ENCODE measurements at places on chromosomes 5 and 9.

DNA sequence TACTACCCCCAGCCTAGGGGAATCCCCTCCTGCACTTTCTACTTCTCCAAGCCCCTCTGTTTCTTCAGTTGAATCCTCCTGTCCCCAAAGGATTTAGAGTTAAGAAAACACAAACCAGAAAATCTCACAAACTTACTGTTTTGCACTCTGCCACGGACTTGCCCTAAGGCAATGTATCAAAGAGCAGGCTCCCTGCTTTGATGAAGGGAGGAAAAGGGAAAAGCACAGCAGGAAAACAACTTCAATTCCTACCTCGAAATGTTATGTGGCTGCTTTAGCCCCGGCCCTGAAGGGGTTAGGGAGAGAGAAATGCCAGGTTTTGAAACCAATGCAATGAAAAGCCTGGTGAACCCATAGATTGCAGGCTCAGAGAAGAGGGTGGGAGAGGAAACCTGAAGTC, 254.7 kb downstream of the MAN2A1 start:
- DNase-seq: no peak

DNA sequence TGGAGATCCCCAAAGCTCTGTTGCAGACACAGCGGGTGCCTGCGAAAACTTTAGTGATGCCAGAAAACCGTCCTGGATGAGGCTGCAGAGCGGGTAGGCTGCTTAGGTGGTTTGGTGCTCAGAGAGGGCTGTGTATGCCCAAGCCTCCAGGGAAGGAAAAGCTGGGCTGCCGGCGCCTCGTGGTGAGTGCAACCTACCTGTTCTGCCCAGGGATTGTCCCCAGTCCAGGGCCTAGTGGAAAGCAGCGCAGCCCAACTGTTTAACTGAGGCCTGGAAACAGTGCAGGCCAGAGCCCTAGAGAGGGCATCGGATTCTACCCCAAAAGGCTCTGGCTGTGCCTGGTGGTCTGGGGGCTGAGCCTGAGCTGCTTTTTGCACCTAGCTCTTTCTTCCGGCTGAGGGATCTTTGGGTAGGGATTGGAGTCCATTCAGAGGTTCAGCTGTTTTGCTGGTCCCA, 2.8 kb downstream of the LMX1B start:
- DNase-seq: no peak

DNA sequence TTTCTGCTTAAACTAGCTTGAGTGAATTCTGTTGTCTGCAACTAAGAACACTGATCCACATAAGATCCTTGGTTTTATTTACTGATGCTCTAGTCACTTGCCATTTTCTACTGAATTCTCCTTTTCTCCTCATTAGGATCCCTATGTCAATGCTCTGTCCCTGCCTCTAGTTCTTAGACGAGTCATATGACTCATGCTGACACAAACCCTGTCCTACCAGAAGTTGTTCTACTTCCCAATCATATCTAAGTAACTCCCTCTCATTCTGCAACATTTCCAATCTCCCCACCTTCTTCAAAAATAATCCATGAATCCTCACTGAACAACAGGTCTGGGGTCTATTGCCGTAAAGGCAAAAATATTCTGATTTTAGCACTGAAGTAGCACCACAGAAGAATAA, 47.1 kb upstream of the DMRT1 start:
- no peak for DNase-seq

GRCh38 chr5:15835514-15835913, 335.5 kb downstream of the FBXL7 start:
- no peak for DNase-seq

DNA sequence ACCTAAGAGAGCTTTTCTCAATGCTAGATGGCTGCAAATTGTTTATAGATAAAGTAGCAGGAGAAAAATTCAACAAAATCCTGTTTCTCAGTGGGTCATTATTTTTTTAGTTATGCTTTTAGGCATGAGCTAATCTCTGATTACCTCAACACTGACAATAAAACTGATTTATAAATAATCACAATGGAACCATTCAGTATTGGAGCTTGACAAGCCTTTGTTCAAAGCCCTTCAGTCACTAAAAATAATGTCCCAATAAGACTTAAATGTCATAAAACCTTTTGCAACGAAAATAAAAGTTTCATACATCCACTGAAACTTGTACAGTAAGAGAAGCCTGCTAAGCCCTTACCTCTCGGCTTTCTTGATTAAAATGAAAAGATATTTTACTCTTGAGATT, 27.2 kb downstream of the PTPDC1 start:
- DNase-seq: no peak

GRCh38 chr9:131476777-131477345, 25.9 kb upstream of the POMT1 start:
- no peak for DNase-seq

DNA sequence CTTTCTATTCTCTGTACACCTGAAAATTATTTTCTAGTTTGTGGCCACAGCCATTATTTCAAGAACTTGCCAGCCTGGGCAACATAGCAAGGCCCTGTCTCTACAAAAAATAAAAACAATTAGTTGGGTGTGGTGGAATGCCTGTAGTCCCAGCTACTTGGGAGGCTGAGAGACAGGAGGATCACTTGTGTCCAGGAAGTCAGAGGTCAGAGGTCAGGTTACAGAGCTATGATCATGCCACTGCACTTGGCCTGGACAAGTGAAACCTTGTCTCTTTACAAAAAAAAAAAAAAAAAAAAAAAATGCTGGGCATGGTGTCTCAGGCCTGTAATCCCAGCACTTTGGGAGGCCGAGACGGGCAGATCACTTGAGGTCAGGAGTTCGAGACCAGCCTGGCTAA, 58.3 kb downstream of the HMGCR start:
- no peak for DNase-seq

DNA sequence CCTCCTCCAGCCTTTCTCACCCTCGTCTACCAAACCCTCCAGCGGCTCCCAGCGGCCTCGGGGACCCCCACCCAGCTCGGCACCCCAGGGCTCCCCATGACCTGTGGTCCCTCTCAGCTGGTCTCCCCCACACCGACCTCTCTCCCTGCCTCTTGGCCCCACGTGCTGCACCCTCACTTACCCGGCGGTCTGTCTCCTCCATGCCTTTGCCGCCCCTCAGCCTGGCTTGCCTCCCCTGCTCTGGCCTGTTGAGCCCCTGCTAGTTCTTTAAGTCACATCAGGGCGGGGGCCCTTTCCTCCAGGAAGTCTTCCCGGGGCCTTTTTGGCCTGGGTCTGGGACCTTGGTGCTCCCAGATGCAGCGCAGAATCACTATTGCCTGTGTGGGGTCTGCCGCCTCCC, 81.5 kb downstream of the LMX1B start:
- no peak for DNase-seq

- DNase-seq: no peak
Observed at GRCh38 chr5:173014671-173015070, 31.1 kb downstream of the ATP6V0E1 start.

DNA sequence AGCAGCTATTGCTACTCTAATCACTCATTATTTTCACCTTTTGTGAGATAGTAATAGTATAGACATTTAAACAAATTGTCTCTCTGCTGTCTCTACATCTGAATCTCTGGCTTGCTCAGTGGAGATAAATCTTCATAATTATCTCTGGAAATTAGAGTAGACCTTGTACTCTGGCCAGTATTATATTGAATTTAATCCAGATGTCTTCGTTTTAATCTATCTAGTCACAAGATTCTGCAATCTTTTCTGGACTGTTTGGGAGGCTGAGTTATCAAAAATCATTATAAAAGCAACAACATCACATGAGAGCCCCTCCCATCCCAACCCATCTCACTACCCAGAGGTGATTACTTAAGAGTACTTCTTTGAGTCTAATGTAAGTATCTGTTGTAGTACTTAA, 19.0 kb downstream of the ARHGAP26 start:
- no peak for DNase-seq

GRCh38 chr5:140573683-140574082, 9.1 kb downstream of the SLC35A4 start:
- DNase-seq: no peak

GRCh38 chr5:53323943-53324642, 156.3 kb upstream of the FST start:
- no peak for DNase-seq

DNA sequence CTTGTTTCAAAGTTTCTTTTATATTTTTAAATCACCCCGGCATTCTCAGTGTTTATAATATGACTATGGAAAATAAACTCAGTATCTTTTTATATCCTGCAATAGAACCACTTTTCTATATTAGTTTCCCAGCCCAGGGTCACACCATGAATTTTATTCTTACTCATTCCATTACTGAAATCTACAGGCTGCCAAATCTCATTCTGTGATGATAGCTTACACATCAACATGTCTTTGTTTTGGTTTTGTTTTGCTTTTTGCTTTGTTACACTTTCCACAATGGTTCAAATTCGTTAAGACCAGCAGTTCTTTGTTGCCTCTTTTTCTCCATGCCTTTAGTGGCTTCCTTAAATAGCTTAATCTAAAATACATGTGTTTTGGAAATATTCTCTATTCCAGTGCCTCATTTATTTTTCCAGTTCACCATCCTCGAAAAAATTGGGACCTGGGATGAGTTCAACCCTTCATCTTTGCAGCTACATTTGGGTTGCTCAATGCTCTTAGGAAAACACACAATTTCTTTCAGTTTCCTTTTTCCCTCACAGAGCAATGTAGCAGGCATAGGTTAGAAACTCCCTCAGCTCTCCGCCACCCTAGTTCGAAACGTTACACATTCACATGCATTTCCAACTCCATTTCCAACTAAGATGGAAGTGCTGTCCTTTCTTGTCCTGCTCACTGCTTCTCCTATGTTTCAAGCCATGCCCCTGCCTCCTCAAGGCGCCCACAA, 1146.3 kb downstream of the MAT2B start:
- DNase-seq: no peak

- DNase-seq: no peak
Observed at GRCh38 chr5:147359101-147359500, 124.3 kb downstream of the STK32A start.

GRCh38 chr9:114117614-114117995, 18.5 kb upstream of the KIF12 start:
- DNase-seq: no peak

DNA sequence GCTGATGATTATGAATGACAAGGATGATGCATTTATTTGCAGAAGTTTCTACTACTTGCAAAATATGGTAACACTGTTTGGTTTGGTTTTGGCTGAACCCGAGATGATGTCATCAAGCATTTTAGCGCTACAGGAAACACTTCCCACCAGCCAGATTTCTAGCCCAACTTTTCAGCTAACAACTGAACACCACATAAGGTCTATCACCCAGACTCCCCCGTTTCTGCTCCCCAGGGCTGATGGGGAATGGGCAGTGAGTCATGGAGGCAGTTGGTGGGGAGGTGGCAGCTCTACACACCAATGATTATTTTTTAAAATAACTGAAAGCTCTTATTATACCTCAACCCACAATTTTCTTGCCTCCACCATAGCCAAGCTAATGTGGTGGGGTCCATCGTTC, 302.9 kb downstream of the CEMIP2 start:
- no peak for DNase-seq

DNA sequence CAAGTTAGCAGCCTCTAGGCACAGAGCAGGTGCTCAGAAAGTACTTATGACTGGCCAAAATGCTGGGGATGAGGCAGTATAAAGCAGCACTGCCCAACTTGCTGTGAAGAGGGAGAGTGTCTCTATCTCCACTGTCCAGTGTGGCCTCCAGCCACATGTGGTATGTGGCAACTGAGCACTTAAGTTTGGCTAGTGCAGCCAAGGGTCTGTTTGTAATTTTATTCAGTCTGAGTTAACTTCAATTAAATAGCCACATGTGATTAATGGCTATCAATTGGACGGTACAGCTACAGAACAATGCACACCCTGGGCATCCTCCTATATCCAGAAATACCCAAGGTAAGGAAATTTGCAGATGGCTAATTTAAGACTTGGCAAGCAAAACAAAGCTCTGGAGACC, 26.9 kb downstream of the ROR2 start:
- DNase-seq: no peak

DNA sequence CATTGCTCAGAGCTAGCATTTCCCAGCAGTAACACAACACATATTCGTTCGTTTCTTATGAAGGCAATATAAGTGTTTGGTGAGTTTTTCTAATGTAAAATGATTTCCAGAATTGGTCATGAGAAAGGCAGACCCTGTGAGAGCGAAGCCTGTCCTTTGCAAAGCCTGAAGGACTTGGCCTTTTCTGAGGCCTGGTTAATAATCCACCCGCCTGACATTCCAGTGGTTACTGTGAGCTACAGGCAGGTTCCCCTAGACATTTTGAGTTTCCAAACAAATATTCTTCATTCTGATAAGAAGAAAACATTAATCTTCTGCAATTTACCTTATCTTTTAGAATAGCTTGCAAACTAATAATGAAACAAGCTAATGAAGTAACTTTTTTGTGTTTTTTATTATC, 38.0 kb downstream of the ADAMTS16 start:
- DNase-seq: no peak

GRCh38 chr9:2610985-2611384, 10.6 kb upstream of the VLDLR start:
- DNase-seq: no peak

GRCh38 chr9:130036099-130036498, 6.9 kb downstream of the FNBP1 start:
- DNase-seq: no peak

GRCh38 chr5:115349001-115349817, 52.8 kb upstream of the CCDC112 start:
- DNase-seq: no peak

GRCh38 chr9:122008559-122008958, 84.5 kb downstream of the TTLL11 start:
- no peak for DNase-seq

GRCh38 chr9:123954518-123955280, 24.8 kb upstream of the DENND1A start:
- no peak for DNase-seq

GRCh38 chr5:117454716-117455212, 880.1 kb upstream of the SEMA6A start:
- DNase-seq: peak; percentile 54

DNA sequence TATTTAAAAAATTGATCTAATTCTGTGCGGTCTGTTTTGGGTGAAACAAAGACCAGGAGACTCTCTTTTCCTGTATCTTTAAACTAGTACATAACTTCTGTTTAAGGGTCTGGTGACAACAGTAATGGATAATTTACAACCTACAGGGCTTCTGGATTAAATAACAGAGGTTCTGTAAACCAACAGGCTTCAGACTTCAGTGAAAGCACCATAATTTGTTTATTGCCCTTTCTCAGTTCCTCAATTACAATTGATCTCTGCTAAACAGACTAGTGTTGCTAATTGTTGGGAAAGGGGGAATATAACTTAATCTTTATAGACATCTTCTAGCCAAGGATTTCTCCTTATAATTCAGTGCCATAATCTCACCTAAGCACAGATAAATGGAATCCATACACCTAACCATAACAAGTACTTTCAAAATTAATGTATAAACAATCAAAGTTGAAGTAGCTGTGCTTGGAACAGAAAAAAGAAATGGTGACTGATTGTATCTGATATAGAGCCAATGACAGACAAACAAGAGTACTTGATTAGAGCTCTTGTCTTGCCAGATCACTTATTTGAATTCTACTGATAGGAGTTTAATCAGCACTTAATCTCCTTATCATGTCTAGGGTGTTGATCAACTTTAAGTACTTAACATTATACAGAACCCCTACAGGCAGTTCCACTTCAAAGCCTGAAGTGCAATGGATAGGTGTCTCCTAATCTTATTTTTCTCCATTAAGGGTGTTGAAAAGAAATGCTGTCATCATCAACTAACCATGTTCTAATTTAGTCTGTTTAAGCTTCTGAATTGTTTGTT, 536.0 kb downstream of the NR2F1-AS1 start:
- DNase-seq: no peak

GRCh38 chr5:120151181-120151580, 312.9 kb upstream of the PRR16 start:
- DNase-seq: no peak
